ENCODE measurements at places on chromosomes 12 and 14.

DNA sequence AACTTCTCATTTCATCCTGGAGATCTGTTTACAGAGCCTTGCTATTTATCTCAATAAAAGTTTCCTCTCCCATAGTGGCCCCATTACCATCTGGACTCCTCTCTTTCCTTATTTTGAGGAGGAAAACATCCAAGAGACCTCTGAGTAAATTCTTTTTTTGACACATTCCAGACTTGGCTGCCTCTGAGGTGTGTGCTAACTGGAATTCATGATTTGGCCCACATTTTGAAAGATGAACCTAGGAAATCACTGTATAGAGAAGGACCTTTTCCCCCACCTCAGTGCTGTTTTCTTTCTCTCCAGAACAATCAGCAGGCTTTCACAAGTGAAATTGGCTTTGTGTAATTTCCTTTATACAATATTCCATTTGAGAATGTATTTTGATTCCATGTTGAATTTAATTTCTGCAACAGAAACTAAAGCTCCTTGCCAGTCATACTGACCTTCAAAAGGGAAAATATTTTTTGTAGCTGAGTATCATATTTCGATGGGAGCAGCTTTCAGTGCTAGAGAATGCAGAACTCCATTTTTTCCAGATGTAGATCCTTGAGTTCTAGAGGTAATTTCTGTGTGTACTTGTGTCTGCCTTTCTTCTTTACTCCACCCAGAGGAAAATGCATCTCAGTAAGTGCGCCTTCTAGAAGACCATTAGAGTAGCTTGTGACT lies 244.9 kb upstream of the RGS6 start:
- DNase-seq, result no peak

- DNase-seq, result no peak
Observed at GRCh38 chr12:52049688-52050087, 1.6 kb upstream of the NR4A1 start.

DNA sequence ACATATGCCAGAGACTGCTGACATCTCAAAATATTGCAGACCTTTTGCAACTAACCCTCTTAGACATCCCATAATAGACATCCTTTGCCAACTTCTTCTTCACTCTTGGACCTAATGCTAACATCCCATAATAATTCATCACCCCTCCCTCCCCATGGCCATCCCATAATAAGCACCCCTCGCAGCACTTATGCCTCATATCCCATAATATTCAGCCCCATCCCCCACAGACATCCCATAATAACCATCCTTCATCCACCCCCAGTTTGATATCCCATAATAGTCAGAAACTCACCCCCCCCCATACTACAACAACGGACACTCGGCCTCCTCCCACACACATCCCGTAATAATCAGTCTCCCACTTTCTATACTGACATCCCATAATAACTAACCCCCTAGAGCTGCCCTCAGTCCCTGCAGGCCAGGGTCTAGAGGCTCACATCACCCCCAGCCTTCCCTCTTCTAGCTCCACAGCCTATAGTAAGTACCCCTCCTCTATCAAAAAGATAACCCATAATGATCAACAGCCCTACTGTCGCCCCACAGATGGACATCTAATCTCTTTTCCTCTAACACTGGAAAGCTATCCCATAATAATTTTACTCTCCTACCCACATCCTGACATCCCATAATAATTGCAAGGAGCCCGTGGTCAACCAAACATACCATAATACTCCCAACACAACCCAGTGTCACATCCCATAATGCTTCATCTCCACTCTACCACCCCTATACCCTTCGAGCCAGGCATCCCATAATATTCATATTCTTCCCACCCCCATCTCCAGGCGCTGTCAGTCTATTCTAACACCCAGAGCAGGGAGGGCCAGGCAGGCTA lies 792 bp upstream of the CHD4 start:
- peak; percentile 24 for DNase-seq

DNA sequence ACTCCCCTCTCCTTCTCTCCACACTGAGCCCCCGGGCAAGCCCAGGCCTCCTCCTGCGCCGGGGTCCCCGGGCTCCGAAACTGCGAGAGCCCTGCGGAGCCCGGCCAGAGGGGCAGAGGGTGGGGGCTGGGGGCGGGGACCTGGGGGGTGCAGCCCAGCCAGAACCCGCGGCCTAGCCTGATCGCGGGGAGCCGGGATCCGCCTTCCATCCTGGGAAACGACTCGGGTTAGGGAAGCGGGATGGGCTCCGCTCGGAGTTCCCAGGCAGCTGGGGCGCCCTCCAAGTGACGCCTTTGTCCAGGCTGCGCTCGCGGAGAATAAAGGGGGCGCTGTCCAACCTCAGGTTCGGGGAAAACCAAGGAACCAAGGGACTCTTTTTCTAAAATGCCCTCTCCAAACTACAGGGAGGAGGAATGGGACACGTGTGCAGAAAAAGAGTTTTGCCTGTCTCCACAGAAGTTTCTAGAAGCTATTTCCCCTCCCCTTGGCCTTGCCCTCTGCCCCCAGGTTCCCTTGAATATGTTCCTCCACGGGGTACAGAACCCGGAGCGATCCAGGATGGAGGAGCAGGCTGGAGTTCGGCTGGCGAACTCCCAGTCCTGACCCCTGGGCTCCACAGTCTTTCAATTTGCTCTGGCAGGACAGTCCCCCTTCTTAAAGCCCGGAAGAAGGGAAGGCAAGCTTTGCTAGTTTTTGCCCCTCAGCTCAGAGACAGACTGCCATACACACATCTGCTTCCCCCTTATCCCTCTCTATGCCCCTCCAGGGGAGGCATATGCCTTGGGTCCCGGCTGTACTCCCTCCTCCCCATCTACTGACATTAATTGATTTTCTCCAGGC lies 13.9 kb downstream of the NKX2-1 start:
- no peak for DNase-seq

DNA sequence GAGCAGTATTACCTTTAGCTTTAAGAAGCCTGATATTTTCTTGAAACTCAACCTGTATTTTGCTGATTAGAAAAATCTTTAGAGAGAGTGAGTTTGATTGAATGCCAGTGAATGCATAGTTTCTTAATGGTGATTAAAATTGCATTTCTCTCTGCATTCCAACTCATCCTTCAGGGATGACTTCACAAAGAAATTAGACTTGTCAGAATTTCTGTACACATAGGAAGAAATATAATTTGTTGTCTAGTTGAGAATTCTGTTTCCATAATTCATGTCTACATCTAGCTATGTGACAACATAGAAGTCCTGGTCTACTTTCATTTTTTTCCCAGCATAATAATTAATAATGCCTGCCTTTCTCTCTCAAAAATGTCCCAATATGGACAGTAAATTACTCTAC lies 136.6 kb downstream of the OTOGL start:
- no peak for DNase-seq

- no peak for DNase-seq
Observed at GRCh38 chr12:114747012-114747858, 63.3 kb upstream of the TBX3 start.

DNA sequence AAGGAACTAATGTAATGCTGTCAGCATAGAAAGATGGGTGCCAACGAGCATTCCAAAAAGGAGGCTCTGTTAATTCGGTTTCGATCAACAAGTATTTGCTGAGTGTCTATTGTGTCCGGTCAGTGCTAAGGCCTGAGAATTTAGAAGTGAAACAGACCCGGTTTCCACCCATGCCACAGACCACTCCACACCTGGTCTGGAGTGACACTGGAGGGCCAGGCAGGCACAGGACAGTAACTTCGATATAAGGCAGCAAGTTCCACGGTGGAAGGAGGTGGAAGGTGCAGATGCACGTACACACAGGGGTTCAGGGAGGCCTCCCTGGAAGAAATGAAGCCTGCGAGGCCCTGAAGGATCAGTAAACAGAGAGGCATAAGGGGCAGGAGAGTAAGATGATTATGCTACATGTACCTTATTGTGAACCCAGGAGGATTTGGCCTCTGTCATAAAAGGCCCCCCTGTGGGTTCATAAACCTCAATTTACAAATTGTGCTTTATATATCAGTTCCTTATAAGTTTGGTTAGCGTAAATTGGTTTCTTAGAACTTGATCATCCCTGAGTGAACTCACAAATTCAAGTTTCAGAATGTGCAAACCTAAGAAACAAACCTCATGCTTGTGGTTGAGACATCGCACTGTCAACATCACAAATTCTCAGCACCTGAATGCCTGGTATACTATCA lies 25.9 kb downstream of the SSH1 start:
- DNase-seq, result no peak

GRCh38 chr12:74538491-74539258 lies 1.0 kb downstream of the ATXN7L3B start:
- DNase-seq, result peak; percentile 6

- peak; percentile 99 for DNase-seq
Observed at GRCh38 chr14:101731187-101732080, 30.1 kb upstream of the PPP2R5C start.

DNA sequence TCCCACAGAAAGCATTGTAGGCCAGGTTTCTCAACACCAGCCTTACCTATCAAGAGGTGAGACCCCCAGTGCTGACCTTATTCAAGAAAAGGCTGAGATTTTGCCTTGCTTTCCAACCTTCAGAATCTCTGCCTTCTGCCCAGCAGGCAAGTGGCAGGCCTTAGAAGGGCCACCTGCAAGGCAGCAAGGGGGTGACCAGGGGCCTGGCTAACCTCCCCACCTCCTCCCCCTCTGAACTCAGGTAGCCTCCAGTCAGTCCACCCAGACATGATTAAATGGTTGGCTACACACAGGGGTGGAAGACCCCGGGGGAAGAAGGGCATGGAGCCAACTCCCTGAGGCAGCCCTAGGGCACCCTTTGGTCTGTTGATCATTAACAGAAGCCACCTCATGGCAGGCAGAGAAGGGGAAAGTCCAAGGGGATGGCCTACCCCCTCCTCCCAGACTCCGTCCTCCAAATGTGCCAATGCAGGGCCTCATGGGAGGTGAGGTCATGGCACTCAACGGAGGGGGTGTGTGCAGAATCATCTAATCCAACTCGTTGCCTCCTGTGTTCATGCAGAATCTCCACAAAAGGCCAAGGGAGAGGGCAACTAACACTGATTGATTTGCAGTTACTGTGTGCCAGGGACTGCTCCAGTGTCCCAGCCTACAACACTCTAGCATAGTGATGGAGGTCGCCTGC lies 8.5 kb downstream of the ZFP36L1 start:
- no peak for DNase-seq

DNA sequence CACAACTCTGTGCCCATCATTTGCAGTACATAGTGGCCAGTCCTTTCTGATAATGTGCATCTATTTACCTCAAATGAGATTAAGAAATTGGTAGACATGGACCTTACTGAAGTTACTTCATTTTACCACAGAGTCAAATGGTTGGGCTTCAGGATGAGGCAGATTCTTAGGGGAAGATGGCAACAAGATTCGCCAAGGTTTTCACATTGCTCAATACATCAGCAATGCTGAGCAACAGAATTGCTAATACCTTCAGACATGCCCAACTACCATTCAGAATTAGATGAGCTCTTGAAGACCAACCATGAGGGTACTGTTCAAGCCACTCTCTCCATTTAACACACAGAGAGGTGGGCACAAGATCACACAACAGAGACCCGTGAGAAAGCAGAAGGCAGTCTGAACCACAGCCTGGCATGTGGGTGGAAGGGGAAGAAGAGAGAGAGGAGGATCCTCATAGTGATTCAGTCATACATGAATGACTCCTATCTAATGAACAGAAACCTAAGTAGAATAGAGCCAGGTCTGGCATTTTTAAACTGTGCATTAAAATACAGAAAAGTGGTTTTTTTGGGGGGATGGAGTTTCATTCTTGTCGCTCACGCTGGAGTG lies 28.5 kb downstream of the CPM start:
- peak; percentile 93 for DNase-seq

- DNase-seq, result no peak
Observed at GRCh38 chr14:92923744-92924103, 774 bp downstream of the CHGA start.

GRCh38 chr14:38593476-38593875 lies 337.6 kb upstream of the CLEC14A start:
- no peak for DNase-seq

DNA sequence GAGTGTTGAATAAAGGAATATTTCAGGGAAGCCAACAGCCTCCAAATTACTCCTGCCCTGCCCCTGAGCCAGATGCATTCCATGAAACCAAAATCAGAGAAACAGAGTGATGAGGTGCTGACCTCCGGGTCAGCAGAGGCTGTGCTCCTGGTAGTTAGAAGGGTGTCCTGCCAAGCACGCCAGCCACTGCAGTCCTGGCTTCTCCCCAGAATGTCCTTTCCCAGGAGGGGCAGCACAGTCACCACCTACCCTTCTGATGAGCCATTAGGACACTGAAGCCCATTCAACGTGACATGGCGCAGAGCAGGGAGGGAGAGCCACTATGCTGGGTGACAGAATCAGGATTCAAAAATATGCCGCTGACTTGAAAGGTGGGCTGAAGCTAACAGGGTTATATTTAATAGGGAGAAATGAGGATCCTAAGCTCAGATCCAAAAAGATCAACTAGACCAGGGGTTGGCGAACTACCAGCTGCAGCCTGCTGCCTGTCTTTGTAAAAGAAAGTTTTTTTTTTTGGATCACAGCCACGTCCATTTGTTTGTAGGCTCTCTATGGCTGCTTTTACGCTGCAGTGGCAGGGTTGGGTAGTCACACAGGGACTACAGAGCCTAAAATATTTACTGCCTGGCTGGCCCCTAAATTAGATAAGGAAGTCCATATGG lies 34.5 kb upstream of the PLEK2 start:
- DNase-seq, result no peak

DNA sequence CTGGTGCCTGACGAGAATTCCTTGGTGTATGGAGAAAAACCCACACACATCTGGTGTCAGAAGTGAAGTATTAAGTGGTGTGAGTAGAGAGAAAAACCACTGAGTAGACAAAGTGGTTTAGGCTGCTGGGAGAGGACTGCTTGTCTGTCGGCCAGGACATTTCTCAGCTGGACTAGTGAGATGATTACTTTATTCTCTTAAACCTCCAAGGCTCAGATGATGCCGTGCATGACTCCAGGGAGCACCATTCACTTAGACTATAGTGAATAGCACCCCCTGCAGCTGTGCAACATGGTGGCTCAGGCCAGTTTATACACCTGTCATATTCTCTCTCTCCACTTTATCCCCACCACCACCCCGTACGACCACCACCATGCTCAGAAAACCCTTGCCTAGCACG lies 28.5 kb upstream of the NFYB start:
- DNase-seq, result no peak

GRCh38 chr12:131536766-131537165 lies 174.1 kb upstream of the SFSWAP start:
- no peak for DNase-seq

- DNase-seq, result no peak
Observed at GRCh38 chr12:30308010-30308717, 387.5 kb downstream of the IPO8 start.

DNA sequence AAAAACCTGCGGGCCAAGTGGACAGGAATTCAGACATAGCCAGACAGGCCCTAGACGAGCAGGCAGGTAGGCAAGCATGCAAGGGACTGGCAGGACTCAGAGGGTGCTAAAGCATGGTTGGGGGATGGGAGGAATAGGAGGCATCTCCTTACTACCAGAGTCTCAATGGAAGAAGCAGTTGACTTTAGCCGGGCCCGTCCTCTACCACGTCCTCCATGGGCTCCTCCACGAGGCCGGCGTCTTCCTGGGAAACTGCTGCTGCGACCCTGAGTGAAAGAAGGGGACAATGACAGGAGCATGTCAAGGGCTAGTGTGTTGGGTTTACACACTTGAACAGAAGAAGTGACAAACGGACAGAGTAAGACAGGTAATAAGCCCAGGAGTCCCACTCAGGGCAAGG lies 11.6 kb downstream of the KMT2D start:
- DNase-seq, result no peak

All from inflammatory macrophage treated with lipopolysaccharide for 4 hours (primary cell).